ENCODE measurements at places on chromosomes 2 and 18.

- no peak for DNase-seq
These were observed 36.0 kb downstream of the FARP2 start for GRCh38 chr2:241391892-241392665.

DNA sequence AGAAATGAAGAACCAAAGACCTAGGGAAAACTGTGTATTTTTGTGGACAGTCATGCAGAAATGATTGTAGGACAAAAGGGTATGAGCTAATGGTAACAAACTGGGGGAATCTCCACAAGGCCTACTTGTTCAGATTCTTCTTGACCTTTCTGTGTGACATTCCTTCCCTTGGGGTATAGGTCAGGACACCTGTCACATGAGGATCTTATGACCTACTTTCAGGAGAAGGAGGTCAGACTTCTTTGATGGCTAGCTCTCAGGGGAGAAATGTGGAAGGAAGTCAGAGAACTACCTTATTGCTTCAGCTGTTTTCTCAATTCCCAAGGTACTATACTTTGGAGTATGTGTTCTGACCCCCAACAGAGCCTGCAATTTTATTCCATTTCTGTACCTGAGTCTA is 40.7 kb upstream of the TANK start:
- DNase-seq: no peak

DNA sequence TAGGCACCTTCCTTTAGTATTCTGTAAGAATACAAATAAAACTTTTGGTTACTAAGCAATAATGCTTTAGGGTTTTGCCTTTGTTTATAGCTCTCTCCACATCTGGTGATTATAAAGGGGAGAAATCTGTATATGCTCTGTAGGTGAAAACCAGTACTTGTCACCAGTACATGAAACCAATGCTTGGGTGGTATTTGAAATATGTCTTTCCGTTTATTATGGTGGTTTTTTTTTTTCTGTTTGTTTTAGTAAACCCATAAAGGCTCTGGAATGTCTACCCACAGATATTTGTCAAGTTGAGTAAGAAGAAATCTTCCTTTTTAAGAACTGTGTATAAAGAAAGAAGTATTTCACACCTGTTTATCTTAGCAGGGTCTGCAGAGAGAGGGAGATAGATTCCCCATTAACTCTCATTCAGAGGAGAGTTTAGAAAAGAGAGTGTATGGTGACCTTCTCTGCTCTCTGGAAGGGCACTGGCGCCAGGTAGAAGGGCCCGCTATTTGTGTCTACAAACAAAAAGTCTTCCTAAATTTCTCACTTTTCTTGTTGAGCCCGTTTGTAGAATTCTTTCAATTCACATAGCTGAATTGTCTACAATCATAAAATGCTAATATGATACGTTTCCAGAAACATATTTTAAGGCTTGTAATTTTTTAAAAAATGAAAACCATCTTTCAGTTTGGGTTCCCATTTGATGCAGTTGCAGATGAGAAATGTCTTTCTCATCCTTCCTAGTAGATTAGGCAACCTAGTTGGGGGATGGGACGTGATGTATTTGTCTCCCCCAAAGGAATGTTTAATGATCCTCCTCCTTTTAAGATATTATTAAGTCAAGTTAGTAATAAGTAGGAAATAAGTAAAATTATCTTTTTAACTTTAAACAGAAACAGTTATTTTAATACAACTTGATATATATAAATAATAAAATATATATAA is 33.9 kb downstream of the MAP3K20 start:
- no peak for DNase-seq

DNA sequence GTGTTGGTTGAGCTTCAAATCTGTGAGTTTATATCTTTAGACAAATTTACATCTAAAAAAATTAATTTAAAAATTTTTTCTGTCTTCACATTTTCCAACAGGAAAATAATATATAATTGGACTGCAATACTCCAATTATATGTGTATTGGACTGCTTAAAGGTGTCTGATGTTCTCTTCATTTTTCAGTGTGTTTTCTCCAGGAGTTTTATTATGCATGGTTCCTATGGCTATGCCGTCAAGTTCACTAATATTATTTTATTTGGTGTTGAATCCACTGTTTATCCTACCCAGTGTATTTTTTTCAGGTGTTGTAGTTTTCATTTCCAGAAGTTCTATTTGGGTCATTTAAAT is 62.1 kb upstream of the CTLA4 start:
- no peak for DNase-seq

DNA sequence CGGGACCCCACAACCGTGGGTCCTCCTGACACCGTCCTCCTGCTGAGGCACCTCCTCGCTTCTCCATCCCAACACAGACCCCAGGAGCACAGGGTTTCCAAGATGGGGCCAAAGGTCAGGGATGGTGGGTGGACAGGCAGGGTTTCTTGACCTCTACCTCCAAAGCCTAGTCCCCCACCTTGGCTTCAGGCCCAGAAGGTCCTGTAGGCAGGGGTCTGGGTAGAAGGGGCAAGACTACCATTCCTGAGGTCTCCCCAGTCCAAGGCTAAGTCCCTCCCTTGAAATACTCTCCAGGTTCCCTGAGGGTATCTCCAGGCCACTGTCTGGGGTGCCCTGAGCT is 7.1 kb downstream of the CYP26B1 start:
- DNase-seq: no peak

- DNase-seq: no peak
These were observed 9.8 kb upstream of the ERBB4 start for GRCh38 chr2:212548455-212548819.

GRCh38 chr2:84897773-84898172 is 7.7 kb upstream of the TMSB10 start:
- DNase-seq: no peak

GRCh38 chr2:174607989-174608865 is 10.6 kb upstream of the WIPF1 start:
- DNase-seq: no peak

DNA sequence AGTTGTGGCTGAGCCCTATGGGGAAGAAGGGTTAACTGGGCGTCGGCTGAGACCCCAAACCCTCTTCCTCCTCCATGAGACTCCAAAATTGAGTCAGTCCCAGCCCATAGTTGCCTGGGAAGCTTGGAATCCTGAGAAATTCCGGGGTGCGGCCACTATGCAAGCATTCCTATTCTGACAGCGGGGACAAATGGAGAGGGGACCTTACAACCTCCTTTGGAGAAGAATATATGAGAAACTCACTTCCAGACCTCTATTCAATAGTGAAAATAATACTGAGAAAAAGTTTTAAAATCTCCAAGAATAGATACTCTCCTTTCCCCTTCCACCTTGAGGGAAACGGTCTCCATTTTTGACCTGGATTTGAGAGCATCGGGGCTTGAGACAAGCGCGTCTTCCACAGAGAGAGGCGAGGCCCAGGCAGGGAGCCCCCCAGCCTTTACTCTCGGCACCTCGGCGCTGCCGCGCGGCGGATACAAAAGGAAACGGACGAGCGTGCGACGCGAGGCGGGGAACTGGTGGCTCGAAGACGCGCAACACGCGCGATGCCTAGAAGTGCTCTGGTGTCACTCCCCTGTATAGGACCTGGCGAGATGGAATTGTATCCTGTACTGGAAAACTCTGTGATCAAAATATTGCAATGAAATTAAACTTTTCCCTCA is 11.1 kb downstream of the NR4A2 start:
- DNase-seq: no peak

- no peak for DNase-seq
These were observed 85.8 kb downstream of the DNMT3A start for GRCh38 chr2:25255745-25256487.

GRCh38 chr2:134875309-134875708 is 36.9 kb downstream of the ACMSD start:
- no peak for DNase-seq

DNA sequence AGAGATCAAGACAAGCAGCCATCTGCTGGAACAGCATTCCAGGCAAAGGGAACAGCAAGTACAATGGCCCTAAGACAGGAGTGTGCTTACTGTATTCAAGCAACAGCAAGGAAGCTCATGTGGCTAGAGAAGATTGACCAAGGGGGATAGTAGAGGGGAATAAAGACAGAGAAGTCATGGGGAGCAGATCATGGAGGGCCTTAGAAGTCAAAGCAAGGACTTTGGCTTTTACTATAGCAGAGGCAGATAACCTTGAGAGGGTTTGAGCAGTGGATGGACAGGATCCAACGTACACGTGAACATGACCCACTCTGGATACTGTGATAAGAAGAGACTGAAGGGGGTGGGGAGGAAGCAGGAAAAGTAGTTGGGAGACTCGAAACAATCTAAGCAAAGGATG is 26.9 kb downstream of the SP5 start:
- DNase-seq: no peak

DNA sequence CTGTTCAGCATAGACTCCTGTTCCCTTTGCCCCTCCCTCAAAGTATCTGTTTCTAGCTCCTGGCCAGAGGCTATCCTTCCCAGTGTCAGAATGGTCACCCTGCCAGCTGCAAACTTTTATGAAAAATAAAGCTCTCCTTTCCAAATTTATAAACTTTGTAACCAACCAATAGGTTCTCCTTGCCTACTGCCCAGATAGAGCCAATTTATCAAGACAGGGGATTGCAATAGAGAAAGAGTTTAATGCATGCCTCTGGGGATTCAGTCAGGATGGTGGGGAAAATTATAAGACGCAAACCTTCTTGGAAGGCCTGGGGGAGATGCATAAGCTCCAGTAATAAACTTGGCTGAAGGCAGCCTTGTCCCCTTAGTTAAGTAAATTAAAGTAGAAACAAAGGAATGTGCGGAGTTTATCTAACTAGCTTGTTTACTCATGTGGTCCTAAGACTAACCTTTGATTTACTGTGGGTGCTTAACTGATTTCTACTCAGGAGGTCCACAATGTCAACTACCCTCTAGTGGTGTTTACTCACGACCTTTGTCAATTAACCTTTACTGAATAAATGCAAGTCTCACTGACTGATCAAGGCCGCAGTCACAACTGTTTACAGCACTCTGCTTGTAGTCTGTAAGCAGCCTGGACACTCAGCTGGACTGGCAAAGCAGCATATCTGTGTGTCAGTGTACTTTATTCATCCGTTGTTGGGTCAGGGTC is 42.9 kb upstream of the PDK1 start:
- no peak for DNase-seq

GRCh38 chr2:226796840-226797288 is 2.8 kb downstream of the IRS1 start:
- no peak for DNase-seq
